SIG-M5 (cell line): ENCODE measurements at places on chromosomes 6 and 20.

DNA sequence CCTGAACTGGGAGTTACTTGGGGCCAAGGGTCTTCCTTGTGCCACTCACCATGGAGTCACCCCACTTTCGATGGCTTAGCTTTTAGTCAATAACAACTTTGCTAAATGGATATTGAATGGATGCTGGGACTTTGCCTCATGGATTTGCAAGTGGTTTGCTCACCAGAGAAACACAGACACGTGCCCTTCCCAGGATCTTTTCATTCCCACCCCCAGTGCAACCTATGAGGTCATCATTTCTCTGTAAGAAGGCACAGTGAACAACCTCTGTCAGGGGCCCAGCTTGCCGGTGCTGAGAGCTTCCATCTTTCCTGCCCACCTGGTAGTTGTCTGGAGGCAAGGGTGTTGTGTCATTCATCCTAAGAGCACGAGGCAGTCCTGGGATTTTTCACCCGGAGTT is 256.8 kb upstream of the PMEPA1 start:
- DNase-seq = no peak

DNA sequence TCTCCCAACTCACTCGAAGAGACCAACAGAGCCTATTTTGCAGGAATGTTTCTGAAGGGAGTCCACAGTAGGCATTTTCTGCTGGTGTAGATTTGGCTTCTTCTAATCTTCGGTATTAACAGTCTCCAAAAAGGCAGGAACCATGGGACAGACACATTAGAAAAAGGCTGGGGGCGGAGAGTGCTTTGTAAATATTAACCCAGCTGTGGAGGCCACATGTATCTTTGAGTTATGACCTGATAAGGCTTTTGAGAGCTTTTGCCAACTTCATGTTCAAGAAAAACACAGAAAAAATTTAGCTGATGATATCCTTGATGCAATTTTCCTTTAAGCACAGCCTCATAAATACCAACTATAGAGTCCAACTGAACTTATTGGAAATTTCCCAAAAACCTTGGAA is 119.4 kb upstream of the TSHZ2 start:
- DNase-seq = no peak

DNA sequence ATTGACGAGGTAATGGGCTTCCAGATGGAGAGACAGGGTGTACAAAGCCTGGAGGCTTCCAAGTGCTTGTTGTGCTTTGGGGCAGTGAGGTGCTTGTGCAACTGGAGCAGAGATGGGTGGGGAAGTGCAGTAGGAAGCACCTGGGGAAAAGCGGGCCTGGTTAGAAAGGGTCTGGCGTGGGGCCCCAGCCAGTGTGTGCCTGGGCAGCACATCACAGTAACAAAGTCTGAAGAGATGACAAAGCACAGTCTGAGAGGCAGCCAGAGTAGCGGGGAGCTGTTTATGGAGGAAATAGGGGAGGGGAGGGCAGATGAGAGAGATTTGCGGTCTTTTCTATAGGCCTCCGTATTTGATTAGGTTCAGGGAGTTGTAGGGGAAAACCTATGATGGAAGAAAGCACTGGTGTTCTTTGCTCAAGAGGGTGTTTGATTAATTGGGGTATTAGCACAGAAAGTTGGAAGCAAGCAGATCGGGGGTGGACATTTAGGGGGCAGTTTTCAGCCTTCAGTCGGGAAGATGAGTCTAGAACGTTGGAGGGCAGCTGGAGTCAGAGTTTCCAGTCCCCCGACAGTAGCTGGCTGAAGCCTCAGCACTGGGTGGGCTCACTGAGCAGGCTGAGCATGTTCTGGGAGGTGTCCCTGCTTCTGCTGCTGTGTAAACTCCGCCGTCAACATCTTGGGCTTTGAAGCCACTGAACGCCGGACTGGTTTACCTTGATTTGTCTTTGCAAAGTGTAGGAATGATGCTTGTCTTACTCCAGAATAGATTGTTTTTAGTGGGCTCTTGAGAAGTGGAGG is 15.5 kb upstream of the MROH8 start:
- DNase-seq = no peak

DNA sequence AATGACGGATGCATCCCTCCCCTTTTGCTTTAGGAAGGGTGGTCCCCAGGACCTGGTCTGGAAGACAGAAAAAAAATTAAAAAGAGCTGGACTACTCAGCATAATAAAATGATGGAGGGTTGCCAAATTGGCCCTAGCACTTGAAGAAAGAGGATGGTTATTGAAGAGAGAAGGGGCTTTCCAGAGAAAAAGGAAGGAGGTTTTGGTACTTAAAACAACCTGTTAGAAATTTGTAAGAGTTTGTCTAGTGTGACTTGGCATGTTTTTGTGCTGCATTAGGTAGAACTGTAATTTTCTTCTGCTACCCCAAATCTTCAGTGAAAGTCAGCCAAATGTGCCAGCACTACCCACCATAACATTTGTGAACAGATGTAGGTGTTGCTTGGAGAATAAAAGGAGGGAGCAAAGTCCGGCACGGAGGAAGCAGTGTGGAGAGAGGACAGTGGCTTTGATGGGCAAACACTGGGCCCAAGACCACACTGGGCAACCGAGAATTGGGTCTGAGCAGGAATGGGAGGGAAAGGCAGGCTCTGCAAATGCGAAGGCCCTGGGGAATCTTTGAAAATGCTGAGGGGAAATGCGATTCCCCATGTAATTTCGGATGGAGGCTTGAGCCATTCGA is 160.9 kb downstream of the QRSL1 start:
- DNase-seq = no peak

- DNase-seq = no peak
Measured at GRCh38 chr20:35328689-35329088, 36.5 kb upstream of the FAM83C start.

DNA sequence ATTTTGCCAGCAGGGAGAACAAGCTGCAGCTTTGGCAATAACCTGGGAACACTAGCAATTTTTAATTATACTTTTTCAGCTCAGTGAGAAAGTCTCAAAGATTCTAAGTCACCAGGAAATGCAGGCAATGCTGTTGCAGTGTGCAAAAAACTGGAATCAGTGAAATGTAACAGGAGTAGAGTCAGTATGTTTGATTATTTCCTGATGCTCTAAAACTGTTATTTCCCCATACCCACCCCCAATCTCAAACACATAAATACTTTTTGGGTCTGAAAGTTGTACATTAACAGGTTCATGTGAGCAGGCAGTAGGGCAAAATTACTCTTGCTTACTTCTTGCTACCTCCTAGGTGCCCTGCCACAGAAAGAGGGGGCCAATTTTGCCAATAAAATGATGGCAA is 65.4 kb upstream of the BEND6 start:
- DNase-seq = no peak

GRCh38 chr6:170107606-170108222 is 183.2 kb downstream of the DLL1 start:
- no peak for DNase-seq

DNA sequence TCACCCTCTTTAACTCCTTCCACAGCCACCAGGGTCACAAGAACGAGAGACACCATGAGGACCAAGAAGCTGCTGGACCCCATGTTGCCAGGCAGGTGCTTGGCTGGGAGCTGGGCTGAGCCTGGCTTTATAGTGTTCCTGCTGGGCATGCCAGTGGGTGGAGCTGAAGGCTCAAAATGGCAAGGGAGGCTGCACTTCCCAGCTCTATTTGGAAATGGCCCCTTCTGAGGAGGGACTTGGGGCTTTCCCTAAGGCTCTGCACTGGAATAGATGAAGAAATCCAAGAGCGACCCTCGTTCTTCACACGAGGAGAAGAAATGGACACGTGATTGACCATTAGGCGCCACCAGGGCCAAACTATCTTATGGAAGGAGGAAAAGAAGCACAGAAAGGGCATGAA is at the start of gene WFDC12:
Gene WFDC12 (minus strand): TSS at position 101 of the 400 bp plus-strand sequence. CDS start 18 bp downstream, at position 83.
- DNase-seq = no peak

- DNase-seq = no peak
Measured at GRCh38 chr6:225907-226306, 66.4 kb upstream of the DUSP22 start.

GRCh38 chr6:16157492-16157891 is 28.6 kb downstream of the MYLIP start:
- DNase-seq = no peak

DNA sequence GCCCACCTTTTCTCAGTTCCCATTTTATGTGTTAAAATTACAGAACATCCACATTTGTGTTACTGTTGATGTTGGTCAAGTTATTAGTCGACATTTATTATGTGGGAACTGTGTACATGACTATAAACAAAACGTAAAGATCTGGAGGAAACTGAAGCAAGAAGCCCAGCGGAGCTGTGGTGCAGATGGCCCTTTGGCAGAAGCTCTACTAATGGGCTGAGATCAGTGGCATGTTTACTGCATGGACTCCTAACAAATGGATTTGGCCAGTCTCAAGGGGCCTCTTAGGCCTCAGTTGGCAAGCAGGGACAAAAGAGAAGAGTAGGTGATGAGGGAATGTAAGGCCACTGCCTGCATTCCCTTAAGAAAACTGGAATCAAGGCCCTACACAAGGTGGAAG is 282.1 kb upstream of the TCF21 start:
- no peak for DNase-seq

- DNase-seq = no peak
Measured at GRCh38 chr6:90151576-90152422, 144.8 kb downstream of the BACH2 start.

DNA sequence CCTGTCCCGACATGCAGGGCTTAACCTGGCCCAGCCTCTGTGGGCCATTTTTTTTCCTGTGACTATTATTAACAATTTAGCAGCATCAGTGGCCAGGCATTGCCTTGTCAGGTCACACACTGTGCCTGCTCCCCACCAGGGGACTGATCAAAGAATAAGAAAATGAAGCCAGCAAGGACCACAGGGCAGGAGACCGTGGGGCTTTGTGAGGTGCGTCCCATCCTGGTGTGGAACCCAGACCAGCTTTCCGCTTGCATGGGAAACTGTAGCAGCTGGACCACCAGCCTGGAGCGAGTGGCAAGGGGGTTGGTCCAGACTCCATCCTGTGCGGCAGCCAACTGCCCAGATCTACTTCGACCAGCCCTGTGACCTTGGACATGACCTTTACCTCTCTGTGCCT is 218.3 kb downstream of the ANKRD60 start:
- DNase-seq = no peak

DNA sequence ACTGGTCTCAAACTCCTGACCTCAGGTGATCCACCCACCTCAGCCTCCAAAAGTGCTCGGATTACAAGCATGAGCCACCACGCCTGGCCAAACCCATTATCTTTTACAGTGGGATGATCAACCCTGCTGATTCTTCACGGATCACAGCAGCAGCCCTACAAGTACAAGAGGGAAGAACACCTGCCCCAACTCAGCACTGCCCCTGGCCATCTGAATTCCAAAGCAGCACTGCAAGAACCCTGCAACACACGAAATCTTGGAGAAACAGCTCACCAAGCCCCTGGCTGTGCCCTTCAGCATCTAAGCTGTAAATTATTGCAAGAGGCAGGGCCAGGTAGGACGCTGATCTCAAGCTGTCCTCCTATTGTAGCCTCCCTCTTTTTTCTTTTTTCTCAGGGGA is 54.5 kb upstream of the MC3R start:
- no peak for DNase-seq

DNA sequence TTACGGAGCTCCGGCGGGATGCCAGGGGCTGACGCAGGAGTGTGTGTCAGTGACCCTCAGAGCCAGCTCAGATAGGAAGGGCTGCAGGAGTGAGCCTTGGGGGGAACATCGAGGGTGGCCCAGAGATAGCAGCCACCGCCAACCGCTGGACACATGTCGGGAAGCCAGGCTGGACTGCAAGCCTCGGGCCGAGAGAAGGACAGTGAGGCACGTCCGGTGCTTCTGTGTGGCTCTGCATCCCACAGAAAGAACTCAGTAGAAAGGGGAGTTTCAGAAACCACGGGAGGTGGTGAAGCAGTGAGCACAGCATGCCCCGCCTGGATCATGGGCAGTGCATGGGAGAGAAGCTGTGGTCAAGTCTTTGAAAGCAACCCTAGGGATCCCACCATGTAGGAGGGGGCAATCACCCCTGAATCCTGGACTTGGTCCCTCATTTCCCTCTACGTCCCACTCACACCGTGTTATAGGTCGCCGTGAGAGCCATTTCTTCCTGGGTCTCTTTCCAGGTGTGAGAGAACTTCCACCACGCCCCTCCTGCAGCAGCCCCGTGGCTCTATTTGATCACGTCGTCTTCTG is 383.7 kb upstream of the CDH4 start:
- DNase-seq = no peak

DNA sequence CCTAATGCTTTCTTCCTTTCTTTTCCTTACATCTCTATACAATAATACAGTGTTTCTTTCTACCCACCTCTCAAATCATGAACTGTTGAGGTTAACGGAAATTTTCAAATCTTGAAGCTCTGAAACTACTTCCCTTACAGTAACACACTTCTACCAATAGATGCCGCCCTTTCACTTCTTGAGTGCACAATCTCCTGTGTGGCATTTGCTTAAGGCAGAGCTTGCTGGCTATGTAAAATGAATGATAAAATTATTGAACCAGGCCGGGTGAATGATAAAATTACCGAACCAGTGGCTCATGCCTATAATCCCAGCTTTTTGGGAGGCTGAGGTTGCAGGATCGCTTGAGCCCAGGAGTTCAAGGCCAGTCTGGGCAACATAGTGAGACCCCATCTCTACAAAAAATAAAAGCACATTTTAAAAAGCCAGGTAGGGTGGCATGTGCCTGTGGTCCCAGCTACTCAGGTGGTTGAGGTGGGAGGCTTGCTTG is 56.8 kb downstream of the KCNS1 start:
- DNase-seq = peak; percentile 28

DNA sequence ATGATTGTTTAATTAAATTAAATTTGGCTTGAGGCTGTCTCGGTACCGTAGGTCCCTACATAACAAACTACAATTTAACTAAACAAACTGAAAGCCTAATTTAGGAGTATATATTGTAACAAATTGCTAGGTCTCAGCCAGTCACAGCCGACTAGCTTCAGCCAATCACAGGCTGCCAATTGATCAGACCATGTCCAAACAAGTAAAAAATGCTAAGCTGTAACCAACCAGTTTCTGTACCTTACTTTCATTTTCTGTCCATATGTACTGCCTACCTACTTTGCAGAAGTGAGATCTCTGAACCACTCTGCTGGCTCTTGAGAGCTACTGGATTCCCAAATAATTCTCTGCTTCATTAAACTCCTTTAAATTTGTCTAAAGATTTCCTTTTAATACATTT is 648.0 kb upstream of the GJE1 start:
- no peak for DNase-seq
